ENCODE measurements at places on chromosomes 13 and 19.

- H3K4me1 ChIP-seq, result peaks cover 16% of the 10 kb centered on the region
- no peak overlapping the region for H3K4me3 ChIP-seq
- no peak for DNase-seq
- H3K27me3 ChIP-seq, result no peaks in the 10 kb centered on the region
- peaks cover 61% of the 10 kb centered on the region for H3K36me3 ChIP-seq
- no peak overlapping the region for H3K27ac ChIP-seq
Observed at GRCh38 chr13:32726374-32727037, 140.3 kb downstream of the PDS5B start.

DNA sequence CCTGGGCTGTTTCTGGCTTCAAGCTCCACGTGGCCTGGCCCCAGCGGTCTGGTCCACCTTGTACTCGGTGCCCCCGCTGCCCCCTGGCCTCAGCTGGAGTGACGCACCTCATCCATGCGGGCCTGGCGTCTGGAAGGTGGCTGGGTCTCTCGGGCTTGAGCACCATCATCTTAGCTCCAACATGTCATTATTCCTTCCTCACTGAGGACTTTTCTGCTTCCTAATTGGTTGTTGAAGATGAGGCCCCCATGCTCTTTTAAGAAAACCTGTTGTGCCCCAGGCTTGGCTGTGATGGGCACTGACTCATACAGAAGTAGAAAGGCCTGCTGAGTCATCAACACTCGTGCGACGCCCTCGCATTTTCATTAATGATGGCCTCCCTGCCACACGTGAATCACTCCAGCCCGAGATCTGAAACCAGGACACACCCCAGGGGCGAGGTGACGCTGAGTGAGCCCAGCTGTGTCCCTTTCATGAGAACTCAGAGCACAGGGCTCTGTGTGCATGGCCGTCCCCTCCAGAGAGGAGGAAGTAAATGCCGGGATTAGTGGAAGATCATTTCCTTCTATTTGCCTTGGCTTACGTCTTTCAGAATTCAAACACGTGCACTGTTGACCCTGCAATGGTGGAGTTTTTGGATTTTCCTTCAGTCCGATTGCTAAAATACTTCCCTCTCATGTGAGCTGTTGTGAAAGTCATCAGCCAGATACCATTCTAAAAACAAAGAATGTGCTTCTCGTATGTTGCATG, 14.0 kb upstream of the GJA3 start:
- H3K4me3 ChIP-seq, result no peak overlapping the region
- DNase-seq, result peak; percentile 44
- peaks cover 88% of the 10 kb centered on the region for H3K27me3 ChIP-seq
- H3K36me3 ChIP-seq, result no peaks in the 10 kb centered on the region

GRCh38 chr13:19890030-19890429, 26.6 kb upstream of the ZMYM5 start:
- H3K4me3 ChIP-seq, result no peak overlapping the region
- no peaks in the 10 kb centered on the region for H3K36me3 ChIP-seq
- no peaks in the 10 kb centered on the region for H3K27me3 ChIP-seq
- H3K27ac ChIP-seq, result no peak overlapping the region
- no peaks in the 10 kb centered on the region for H3K4me1 ChIP-seq

DNA sequence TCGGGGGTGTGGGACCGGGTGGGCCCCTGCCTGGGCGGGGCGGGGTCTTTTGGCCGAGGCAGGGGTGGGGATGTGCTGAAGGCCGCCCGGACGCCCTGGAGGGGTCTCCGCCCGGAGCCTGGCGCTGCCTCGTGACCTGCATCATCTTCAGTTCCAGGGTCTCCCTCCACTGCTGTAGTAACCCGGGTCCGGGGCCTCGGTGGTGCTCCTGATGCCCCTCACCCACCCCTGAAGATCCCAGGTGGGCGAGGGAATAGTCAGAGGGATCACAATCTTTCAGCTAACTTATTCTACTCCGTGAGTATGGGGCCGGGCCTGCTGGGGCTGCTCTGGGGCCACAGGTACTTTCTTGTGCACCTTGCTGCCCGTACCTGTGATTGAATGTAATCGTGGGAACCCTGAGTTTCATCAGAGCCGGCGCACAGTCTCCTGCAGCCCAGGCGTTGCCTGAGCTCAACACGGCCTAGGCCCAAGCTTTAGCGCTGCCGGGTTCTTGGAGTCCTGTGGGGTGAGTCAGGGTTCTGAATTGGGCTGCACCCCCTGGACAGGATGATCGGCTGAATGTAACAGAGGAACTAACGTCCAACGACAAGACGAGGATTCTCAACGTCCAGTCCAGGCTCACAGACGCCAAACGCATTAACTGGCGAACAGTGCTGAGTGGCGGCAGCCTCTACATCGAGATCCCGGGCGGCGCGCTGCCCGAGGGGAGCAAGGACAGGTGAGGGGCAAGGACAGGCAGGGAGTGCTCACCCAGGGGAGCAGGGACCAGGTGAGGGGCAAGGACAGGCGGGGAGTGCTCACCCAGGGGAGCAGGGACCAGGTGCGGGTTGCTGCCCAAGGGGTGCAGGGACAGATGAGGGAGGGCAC, 10.5 kb downstream of the PEAK3 start:
- peaks cover 48% of the 10 kb centered on the region for H3K4me1 ChIP-seq
- DNase-seq, result no peak
- peak overlapping the region; percentile 90 for H3K27ac ChIP-seq
- peaks cover 3% of the 10 kb centered on the region for H3K27me3 ChIP-seq
- peak overlapping the region; percentile 87 for H3K4me3 ChIP-seq

DNA sequence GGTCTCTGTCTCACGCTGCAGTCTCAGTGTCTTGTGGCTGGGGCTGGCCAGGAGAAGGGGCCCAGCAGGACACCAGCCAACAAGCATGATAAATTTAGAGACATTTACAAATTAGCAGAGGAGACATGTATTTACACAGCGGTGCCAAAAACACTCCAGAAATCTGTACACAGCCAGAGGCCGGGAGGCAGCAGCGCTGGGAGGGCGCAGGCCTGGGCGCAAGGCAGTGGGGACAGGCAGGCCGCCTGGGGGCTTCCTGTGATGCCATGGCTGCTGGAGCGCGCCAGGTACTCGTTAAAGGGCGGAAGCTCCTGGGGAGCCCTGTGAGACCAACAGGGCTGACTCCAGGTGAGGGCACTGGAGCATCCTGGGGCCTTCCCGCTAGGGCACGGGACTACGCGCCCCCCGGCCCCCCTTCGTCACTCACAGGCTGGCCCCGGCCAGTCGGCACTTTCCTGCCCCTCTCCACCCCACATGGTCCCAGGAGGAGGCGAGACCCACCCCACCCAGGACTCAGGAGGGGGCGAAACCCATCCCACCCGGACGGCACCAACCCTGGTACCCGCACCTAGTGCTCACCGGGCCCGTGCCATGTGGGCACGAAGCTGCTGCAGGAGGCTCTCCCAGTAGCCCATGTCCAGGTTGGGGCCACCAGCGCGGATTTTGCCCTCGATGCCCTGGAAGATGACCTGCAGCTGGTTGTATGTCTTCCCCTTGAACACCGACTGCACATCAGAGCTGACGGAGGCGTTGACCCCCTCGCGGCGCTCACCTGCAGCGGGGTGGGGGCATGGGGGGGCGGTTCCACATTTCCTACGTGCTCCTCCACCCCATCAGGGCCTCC, 7.4 kb upstream of the TBXA2R start:
- DNase-seq, result no peak
- no peaks in the 10 kb centered on the region for H3K27me3 ChIP-seq
- no peak overlapping the region for H3K27ac ChIP-seq
- H3K36me3 ChIP-seq, result peaks cover 12% of the 10 kb centered on the region

GRCh38 chr19:5782945-5783919, 1.3 kb downstream of the PRR22 start:
- DNase-seq, result no peak
- H3K36me3 ChIP-seq, result peaks cover 13% of the 10 kb centered on the region
- no peaks in the 10 kb centered on the region for H3K4me1 ChIP-seq

- H3K36me3 ChIP-seq, result peaks cover 28% of the 10 kb centered on the region
- DNase-seq, result peak; percentile 34
- H3K4me3 ChIP-seq, result peak overlapping the region; percentile 38
- H3K4me1 ChIP-seq, result peaks cover 73% of the 10 kb centered on the region
Observed at GRCh38 chr19:39941151-39941550, 6.7 kb upstream of the FCGBP start.

GRCh38 chr13:60629158-60629557, 232.1 kb downstream of the TDRD3 start:
- H3K36me3 ChIP-seq, result no peaks in the 10 kb centered on the region
- no peak for DNase-seq
- no peaks in the 10 kb centered on the region for H3K27me3 ChIP-seq
- H3K4me3 ChIP-seq, result no peak overlapping the region

DNA sequence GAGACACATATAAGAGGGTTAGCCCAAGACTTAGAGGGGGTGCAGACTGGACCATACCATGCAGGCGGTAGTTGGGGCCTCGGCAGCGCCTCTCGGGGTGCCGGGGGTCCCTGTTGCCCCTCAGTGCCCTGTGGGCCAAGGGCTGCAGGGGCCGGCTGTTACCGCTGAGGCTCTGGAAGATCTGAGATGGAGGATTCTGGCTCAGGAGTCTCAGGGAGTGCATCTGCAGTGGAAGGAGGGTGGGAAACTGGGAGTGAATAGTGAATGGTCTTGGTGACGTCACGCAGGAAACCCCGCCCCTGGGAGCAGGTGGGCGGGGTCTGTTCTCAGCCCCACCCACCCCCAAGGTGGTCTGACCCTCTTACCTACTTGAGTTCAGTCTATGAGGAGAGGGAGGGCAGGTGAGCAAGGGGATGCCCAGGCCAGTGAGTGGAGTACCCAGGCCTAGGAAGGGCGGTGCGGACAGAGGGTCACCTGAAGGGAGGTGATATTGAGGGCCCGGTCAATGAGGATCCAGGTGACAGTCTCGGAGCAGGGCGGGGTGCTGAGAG, 1.7 kb upstream of the DBP start:
- H3K27me3 ChIP-seq, result peaks cover 17% of the 10 kb centered on the region
- DNase-seq, result no peak
- H3K4me3 ChIP-seq, result peak overlapping the region; percentile 88
- peaks cover 37% of the 10 kb centered on the region for H3K4me1 ChIP-seq

- peak; percentile 77 for DNase-seq
- H3K27ac ChIP-seq, result no peak overlapping the region
- H3K36me3 ChIP-seq, result peaks cover 16% of the 10 kb centered on the region
- peaks cover 32% of the 10 kb centered on the region for H3K4me1 ChIP-seq
Observed at GRCh38 chr19:7916103-7916954, 1.7 kb downstream of the TGFBR3L start.

GRCh38 chr13:102584434-102584833, 12.4 kb upstream of the TPP2 start:
- H3K27ac ChIP-seq, result no peak overlapping the region
- no peaks in the 10 kb centered on the region for H3K36me3 ChIP-seq
- DNase-seq, result no peak
- H3K4me3 ChIP-seq, result no peak overlapping the region

DNA sequence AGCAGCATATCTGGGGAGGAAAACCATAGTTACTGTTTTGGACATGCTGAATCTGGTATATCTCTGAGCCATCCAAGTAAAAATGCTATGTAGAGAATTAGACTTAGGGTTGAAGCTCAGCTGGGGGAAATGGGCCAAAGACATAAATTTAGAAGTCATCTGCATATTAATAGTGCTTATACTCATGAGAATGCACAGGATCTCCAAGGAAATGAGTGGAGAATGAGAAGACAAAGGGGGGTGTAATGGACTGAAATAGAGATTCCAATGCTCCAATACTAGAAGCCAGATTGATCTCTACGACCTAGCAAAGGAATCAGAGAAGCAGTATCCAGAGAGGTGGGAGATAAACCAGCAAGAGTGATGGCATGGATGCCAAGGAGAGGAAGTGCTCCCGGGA, 10.3 kb upstream of the FAM124A start:
- H3K4me3 ChIP-seq, result no peak overlapping the region
- no peaks in the 10 kb centered on the region for H3K4me1 ChIP-seq
- H3K36me3 ChIP-seq, result no peaks in the 10 kb centered on the region

DNA sequence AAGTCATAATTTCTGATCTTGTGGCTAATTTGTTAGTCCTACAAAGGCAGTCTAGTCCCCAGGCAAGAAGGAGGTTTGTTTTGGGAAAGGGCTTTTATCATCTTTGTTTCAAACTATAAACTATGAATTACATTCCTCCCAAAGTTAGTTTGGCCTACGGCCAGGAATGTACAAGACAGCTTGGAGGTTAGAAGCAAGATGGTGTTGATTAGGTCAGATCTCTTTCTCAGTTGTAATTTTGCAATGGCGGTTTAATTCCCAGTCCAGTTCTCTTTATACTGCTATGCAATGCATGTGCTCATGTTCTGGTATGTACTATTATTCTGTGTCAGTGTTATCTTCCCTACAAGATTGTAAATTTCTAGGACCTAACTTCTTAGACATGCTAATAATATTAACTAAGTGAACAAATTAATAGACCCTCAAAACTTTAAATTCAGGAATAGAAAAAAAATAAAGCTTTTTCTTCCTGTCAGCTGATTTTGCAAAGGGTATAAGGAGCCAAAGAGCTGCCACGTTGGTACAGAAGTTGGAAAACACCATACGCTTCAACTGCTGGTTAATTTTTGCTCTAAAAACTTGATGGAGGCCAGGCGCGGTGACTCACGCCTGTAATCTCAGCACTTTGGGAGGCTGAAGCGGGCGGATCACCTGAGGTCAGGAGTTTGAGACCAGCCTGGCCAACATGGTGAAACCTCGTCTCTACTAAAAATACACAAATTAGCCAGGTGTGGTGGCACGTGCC, 1.3 kb upstream of the DNAJC15 start:
- H3K4me1 ChIP-seq, result peaks cover 23% of the 10 kb centered on the region
- no peak overlapping the region for H3K4me3 ChIP-seq
- H3K36me3 ChIP-seq, result peaks cover 4% of the 10 kb centered on the region
- H3K27ac ChIP-seq, result no peak overlapping the region
- peaks cover 6% of the 10 kb centered on the region for H3K27me3 ChIP-seq

- no peaks in the 10 kb centered on the region for H3K27me3 ChIP-seq
- peaks cover 26% of the 10 kb centered on the region for H3K36me3 ChIP-seq
- no peak for DNase-seq
- peaks cover 37% of the 10 kb centered on the region for H3K4me1 ChIP-seq
Observed at GRCh38 chr13:98496479-98496791, 80.5 kb downstream of the STK24 start.

DNA sequence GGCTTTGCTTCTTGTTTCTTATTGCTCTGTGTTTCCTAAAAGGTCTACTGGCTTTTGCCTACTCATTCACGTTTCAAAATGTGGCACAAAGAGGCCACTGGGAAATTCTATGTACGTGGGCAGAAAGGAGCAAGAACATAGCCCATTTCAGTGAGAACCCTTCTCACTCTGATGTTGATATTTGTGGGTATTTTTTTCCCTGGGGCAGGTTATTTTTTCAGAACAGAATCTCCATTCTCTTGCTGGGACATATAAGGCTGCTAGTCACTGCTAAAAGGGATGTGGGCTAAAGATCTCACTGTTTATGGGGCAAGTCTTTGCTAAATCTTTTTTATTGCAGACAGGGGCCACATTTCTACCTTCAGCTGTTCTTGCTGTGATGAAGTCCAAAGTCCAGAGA, 27.1 kb downstream of the EDNRB start:
- no peaks in the 10 kb centered on the region for H3K27me3 ChIP-seq
- H3K36me3 ChIP-seq, result no peaks in the 10 kb centered on the region
- H3K4me3 ChIP-seq, result no peak overlapping the region
- DNase-seq, result no peak
- no peak overlapping the region for H3K27ac ChIP-seq
- H3K4me1 ChIP-seq, result no peaks in the 10 kb centered on the region

GRCh38 chr13:73215823-73216222, 157.0 kb downstream of the KLF5 start:
- H3K4me1 ChIP-seq, result peaks cover 10% of the 10 kb centered on the region
- H3K27me3 ChIP-seq, result peaks cover 5% of the 10 kb centered on the region
- H3K27ac ChIP-seq, result no peak overlapping the region

GRCh38 chr13:98327371-98328270, 150.6 kb upstream of the RNF113B start:
- H3K4me3 ChIP-seq, result no peak overlapping the region
- no peak overlapping the region for H3K27ac ChIP-seq
- H3K36me3 ChIP-seq, result no peaks in the 10 kb centered on the region
- H3K27me3 ChIP-seq, result peaks cover 7% of the 10 kb centered on the region
- no peaks in the 10 kb centered on the region for H3K4me1 ChIP-seq
